ENCODE measurements at places on chromosomes 5 and 9.

DNA sequence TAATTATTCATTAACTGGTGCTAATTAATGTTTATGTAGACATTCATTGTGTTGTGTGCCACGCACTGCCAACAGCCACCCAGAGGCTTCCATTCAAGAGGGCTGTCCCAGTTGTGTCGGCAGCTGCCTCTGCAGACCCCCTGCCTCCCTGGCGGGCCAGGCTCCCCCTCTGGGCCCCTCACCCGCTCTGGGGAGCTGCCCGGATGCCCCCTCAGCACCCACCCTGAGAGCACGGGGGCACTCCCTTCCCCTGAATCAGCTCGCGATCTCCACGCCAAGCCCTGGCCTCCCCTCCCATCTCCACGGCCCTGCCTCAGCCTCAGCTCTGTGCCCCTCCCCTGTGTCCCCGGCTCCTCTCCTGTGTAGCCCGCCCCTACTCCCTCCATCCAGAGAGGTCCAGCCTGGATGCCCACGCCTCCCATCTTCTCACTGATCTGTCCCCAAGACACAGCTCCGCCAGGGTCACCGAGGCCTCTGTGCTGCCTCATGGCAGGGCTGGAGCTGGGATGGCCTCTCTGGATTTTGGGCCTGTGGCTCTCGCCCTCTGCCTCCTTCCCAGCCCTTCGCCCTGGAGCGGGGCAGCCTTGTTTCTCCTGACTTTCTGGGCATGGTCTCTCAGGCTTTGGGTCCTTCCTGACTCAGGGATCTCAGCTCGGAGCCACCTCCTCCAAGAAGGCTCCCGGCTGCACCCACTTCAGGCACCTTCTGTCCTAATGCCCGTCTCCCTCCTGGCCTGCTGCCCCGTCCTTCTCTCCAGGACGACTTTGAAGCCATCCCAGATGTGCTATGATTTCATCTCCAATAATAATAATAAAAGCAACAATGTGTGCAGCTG is 16.0 kb upstream of the SLC9A3 start:
- no peak for DNase-seq

DNA sequence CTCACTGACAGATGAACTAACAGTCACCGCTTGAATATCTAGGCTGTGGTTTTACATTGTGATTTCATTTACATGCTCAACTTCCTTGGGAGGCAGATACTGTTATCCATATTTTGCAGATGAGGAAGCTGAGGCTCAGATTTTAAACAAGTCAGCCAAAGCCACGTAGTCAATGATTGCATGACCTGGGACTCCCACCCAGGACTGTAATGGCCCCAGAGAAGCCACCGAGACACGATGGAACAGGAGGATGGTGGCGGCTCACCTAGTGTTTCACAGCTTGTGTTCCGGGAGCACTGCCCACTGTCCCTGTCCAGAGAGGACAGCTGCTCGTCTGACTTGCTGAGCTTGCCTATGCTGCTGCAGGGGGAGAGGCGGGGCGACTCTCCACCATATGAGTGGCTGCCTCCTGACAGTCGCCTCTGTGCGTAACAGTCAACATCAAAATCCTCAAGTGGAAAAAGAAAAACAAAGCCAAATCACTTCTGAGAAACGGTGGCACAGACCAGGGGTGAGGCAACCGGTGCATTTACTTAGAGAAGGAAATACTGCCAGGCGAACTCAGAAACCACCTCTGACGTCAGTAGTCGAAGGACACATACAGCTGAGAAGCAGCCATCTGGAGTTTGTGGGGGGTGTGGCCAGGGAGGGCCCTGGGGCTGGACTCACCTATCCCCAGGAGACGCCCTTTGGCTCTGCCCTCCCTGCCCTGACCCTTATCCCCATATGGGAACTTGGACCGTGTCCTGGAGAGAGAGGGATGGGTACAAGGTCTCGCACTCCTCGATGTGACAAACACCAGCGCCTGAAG is 82.5 kb downstream of the PRRT1B start:
- peak; percentile 35 for DNase-seq

DNA sequence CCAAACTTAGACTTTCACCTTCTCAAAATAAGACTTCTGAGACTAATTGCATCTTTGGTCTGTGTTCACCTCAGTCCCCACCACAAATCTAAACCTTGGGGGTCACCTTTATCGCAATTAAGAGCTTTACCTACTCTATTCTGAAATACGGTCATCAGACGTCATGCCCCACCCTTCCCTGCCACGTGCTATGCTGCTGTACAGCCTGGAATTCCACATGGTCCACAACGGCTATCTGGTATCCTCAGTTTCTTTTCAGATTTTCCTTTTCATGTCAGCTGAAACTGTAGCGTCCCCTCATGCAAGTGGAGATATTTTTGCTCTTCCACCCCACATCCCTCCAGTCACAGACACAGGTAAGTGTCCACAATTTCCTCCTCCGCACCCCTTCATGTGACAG is 511.1 kb downstream of the DIRAS2 start:
- DNase-seq: no peak

GRCh38 chr9:17614250-17614649 is 35.4 kb downstream of the SH3GL2 start:
- no peak for DNase-seq

DNA sequence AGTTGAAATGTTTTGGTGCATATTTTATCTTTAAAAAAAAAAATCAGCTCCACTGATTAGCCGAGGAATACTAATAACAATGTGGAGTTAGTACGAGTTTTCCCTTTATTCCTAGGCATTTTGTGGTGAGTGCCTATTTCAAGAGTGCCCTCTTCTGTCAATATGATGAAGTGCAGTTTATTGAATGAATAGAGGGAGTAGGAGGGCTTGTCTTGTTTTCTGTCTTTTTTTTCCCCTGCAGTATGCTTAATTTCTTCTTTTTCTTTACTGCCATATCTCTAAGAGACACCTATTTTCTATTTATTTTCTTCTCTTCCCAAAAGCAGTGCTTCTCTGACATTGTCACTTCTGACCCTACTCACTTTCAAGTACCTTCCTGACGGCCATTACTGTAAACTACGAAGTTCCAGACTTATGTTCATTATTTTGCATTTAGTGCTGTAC is 169.6 kb upstream of the PITX1 start:
- no peak for DNase-seq

GRCh38 chr5:141343242-141343952 is at the start of gene PCDHGA3:
TSS of gene PCDHGA3 (plus strand) at chr5:141343829. CDS start at chr5:141344034, 205 bp downstream.
- no peak for DNase-seq

- DNase-seq: no peak
Measured at GRCh38 chr5:136048966-136049365, 20.2 kb downstream of the TGFBI start.

DNA sequence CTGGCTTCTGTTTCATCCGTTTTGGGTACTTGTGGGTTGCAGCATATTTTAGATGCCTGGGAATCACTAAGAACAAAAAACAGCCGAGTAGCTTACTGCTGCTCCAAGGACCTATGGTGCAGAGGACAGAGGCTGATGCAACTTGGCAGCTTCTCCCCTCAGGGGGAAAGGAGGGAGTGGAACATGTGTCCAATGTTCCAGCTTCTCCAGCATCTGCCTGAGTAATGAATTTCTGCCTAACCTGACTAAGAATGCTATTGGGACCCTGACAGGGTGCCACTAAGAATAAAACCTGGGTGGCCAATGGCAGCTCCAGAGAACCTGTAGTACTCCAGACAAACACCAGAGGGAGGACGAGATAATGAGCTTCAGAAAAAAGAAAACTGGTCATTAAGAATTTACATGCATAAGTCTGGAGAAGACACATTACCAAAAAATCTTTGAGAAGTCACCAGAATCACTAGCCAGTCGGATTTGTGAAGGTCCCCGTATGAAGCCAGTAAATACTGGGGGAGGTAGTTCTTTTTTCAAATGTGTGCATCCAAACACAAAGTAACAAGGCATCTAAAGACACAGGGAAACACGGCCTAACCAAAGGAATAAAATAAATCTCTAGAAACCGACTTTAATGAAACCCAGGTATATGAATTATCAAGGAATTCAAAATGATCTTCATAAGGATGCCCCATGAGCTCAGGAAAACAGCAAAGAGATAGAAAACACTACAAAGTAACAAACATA is 293.5 kb downstream of the HINT1 start:
- DNase-seq: no peak

DNA sequence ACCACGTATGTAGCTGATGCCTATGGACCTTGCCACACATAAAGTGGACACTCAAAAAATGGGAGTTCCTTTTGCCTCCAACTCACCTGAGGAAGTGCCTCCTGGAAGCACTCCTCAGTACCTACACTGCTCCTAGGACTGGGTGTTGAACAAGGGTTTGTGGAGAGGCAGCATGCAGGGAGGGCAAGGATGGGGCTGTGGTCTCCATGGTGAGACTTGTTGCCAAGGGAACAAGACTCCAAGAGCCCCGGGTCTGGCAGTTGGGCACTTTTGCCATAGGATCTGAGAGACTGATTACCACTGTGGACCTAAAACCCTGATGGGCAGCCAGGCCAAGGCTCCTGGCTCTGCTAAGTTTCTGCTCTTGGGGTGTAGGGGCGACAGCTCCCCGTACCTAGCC is 6.9 kb upstream of the NR5A1 start:
- no peak for DNase-seq

GRCh38 chr5:54136516-54137440 is 173.6 kb downstream of the ARL15 start:
- DNase-seq: no peak

- no peak for DNase-seq
Measured at GRCh38 chr5:10761933-10762775, 1.1 kb upstream of the DAP start.

- DNase-seq: no peak
Measured at GRCh38 chr5:173922527-173922926, 34.4 kb downstream of the CPEB4 start.

DNA sequence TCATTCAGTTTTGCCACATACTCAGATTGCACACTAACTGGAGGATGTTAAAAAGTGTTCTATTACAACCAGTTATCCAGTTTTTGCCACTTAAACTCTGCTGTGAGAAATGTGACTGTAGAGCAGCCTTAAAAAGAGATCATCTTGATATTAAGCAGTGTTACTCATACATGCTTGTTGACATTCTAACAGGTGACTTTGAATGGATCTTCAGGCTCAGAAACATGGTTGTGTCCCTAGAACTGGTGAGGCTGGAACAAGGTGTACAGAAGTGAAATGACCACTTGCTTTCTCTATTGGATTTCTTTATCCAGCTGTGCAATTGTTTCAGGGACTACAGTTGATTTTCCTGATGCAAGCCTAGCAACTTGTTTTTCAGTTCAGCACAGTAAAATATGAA is 166.1 kb upstream of the CCDC152 start:
- DNase-seq: no peak

DNA sequence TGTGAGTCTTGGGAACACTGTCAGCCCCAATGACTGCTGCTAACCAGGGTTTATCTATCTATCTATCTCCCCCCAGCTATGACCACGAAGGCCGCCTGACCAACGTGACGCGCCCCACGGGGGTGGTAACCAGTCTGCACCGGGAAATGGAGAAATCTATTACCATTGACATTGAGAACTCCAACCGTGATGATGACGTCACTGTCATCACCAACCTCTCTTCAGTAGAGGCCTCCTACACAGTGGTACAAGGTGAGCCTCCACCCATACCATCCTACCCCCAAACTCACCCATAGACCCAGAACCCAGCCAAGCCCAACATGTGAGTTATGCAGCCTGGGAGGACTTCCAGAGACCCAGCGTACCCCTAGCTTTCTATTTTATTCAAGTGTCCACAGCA is 65.4 kb upstream of the WWC1 start:
- no peak for DNase-seq

DNA sequence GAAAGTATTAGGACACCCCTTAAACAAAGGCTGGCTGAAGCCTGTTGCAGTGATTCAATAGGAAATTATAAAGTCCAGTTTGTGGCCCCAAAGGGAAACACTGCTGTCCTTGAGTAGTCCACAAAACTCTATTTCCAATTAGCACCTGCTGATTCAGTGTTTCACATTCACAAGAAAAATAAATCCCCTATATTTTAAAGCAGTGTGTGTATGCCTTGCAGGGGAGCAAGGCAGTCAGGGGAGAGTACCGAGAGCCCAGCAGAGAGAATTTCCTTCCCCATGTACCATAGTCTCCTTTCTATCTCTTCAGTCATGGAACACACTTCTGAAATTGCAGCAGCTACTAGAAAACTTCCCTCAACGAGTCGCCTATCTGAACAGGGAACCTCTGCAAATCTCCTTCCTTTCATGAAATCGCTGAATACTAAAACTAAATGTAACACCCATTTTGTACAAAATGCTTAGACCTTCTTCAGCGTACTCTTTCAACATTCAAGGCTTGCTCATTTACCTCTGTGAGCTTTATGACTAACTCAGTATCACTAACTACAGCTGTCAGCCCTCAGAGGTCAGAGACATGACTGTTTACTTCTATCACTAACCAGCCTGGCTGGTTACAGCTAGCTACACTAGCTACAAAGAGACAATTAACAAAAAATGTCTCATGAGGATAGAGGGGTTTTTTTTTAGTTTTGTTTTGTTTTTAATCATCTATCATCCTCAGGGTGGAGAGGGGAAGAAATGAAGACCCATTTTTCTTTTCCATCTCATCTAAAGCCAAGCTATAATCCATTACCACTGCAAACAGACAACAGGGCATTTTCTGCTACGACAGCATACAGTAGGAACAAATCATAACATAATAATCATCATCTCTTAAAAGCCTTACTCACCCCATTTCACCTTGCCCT is 188.7 kb downstream of the EBF1 start:
- no peak for DNase-seq

DNA sequence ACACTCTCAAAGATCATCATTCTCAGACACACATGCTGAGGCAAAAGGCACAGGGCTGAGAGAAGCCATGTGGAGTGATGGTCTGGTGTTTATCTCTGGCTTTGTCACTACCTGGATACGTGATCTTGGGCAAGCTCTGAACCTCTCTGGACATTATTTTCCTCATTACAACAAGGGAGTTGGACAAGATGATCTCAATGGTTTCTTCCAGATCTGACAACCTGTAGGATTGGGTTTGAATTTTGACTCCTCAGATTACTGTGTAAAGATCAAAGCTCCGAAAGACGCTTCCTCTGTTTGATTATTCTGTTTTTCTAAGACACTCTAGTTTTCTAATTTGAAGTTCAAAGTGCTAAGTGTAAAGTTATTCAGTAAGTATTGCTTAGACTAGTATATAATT is 20.0 kb downstream of the NUDT2 start:
- no peak for DNase-seq
